ENCODE measurements at places on chromosomes 5 and 9.
A peak's percentile ranks its signal among the peaks of the same experiment; 100 is the strongest.

DNA sequence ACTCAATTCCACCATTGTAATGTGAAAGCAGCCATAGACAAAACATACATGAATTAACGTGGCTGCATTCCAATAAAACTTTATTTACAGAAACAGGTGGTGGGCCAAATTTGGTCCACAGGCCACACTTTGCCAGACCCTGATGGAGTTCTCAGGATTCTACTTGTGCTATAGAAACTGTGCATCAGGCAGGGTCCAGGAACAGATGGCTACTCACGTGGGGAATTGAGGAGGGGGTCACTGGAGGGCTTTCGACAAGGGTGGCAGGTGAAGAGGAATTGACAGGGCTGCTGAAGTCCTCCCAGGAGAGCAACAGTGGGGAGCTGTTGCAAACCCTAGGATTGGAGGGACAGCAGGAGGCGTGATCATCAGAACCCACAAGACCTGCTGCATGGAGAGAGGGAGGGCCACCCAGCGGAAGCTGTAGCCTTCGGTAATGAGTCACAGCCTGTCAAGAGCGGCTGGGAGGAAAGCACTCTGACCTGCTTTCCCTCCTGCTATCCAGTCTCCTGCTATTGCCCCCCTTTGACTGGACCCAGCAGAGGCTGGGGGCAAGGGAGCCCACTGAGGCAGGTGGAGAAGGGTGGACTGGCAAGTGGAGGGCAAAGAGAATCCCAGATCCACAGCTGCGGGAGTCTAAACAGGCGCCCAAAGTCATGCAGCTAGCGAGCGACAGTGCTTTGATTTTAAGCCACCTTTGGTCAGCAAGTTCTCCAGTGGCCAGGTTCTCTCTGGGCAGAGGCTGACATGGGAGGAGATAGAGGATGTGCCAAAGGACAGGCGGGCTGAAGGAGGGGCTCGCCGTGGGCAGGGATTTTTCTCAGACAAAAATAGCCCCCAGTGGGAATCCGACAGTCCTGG, 138.3 kb upstream of the SMIM23 start:
- DNase-seq = no peak

DNA sequence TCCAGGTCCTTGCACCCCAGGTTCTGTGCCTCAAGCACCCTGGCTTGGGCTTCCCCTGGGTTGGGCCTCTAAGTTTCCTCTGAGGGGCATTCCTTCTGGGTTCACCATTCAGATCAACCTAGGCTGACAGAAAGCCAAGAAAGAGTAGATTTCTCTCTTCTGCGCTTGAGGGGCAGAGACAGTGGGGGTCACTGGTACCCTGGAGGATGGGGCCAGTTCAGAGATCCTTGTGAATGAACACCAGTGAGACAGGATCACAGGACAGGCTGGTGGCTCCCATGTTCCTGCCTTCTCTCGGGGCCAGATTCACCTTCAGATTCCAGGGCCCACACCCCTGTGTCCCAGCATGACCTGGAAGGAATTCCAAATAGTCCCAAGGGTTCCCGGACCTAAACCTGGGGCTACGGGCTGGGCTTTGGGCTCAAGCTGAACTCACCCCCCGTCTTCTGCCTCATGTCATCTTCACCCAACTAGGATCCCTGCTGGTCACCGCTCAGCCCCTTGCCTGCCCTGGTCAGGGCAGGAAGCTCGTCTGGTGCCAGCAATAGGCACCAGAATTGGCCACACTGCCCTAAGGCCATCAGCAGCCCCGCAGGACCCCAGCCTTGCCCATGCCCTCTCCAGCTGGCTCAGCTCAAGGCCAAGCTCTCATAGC, 91.8 kb upstream of the MVB12B start:
- DNase-seq = no peak

DNA sequence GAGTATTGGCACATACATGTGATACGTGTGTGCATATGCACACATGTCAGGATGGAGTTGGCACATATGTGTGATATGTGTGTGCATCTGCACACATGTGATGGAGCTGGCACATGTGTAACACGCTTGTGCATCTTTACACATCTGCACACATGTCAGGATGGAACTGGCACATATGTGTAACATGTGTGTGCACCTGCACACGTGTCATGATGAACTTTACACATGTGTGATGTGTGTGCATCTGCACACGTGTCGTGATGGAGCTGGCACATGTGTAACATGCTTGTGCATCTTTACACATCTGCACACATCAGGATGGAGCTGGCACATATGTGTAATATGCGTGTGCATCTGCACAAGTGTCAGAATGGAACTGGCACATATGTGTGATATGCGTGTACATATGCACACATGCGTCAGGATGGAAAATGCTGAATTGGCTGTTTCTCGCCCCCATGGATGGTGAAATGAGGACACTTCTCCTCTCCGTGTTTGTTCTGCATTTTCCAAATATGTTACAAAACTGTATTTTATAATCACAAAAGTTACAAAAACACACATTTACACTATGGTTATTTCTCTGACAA, 16.3 kb upstream of the SLC6A19 start:
- no peak for DNase-seq

DNA sequence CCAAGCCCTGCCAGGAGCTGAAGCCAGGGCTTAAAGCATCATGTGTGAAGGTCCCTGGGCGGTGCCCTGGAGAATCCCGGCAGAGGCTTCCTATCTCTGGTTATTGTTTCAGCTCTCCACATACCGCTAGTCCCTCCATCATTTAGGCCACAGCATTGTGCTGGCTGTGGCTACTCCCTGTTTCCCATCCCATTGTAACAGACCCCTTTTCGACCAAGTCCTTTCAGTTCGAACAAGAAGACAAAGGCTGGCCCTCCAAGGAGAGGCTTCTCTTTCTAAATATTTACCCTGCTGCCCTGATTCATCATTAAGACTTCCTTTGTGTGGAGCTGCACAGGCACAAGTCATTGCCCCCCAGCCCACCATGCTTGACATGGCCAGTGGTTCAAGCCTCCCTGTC, 41.6 kb downstream of the NEUROG1 start:
- no peak for DNase-seq

DNA sequence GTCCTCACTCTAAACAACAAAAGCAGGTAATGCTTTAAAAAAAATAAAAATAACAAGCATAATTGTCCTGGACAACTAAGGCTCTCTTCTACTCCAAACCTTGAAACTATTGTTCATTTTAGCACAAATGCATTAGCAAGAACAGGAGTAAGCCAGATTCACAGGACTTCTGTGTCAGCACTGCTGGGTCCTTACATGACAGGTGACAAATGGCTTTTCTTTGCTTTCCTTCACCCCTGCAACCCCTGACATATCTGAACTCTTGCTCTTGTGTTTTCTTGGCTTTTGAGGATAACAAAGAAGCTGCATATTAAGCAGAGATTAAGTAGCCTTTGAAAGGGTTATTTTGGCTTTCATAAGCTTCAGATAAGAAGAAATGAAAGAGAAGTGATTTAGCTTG, 71.1 kb downstream of the ZNF474 start:
- no peak for DNase-seq

- DNase-seq = no peak
These were observed 1.2 kb upstream of the TBCA start for GRCh38 chr5:77777281-77777892.

DNA sequence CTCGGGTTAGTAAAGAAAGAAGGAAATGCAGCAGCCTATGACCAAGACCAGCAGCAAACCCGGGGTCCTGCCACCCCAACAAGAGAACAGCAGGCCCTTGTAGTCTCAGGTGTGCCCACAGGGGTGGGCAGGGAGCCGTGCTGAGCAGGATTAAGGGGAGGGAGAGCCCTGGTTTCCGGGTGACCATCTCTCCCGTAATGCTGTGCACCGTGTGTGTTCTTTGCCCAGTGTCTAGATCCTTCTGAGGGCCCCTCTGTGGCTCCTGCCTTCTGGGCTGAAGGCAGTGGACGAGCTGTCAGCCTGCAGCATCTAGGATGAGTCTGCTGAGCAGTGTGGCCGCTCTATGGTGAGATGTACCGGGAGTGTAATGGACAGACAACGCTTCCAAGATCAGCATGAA, 12.7 kb upstream of the PLEKHG4B start:
- no peak for DNase-seq

DNA sequence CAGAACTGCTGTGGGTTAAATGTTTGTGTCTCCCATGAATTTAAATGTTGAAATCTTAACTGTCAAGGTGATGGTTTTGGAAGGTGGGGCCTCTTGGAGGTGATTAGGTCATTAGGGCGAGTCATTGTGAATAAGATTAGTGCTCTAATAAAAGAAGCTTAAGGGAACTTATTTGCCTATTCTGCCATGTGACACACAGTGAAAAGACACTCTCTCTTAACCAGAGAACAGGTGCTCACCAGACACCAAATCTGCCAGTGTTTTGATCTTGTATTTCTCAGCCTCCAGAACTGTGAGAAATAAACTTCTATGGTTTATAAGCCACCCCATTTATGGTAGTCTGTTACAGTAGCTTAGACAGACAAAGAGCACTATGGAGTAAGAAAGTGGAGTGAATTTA, 117.9 kb upstream of the SV2C start:
- no peak for DNase-seq

- DNase-seq = no peak
These were observed 108.5 kb downstream of the MTREX start for GRCh38 chr5:55416306-55416705.

DNA sequence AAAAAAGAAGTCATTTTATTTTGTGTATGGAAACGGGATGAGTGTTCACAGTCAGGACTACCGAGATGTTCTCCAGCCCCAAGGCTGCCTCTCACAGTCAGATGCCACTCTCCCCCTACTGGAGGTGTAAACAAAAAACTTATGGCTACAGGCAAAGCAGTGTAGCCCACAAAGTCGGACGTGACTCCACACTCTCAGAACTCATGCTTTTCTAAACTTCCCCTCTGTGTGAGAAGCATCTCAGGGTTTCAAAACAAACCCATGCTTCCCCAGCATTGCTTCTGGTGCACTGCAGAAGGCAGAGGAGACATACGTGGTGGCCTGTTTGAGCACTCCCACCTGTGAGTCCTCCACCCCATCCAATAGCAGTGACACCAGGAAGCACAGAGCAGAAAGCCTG, 580.3 kb downstream of the BNC2 start:
- DNase-seq = no peak

- DNase-seq = peak; percentile 79
These were observed 56.0 kb upstream of the FAM174A start for GRCh38 chr5:100479079-100479688.

DNA sequence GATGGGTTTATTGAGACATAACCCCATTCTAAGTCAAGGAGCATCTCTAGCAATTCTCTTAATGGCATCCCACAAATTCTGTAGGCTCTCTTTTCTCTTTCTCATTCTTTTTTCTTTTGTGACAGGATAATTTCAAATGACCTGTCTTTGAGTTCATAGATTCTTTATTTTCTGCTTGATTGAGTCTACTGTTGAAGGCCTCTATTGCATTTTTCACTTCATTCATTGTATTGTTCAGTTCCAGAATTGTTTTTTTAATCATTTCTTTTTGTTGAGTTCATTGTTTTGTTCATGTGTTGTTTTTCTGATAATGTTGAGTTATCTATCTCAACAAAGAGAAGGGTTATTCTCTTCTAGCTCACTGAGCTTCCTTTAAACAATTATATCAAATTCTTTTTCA, 144.7 kb upstream of the IL12B start:
- DNase-seq = no peak

DNA sequence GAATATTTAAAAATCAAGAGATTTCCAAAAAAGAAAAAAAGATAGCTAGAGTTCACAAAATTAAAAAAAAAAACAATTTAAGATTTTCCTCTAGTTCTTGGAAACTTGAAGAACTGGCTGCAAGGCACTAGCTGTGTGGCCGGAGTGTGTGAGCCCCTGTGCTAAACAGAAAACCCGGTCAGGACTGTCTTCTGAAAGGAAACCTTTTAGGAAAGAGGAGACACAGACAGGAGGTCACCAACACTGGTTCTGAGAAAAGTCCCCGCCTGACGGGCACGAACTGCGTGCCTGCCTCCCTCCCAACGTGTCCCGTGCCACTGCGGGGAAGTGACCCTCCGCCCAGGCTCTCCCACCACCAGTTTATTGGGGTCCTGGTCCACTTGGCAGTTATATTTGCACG, 15.2 kb downstream of the TTF1 start:
- DNase-seq = no peak

GRCh38 chr5:177457852-177458681, 11.5 kb downstream of the PRR7 start:
- DNase-seq = no peak

- no peak for DNase-seq
These were observed 31.0 kb downstream of the TMEM252 start for GRCh38 chr9:68509689-68510088.

GRCh38 chr5:123439709-123440108, 16.5 kb upstream of the CEP120 start:
- DNase-seq = no peak

- DNase-seq = no peak
These were observed 52.3 kb upstream of the ICE1 start for GRCh38 chr5:5370059-5370774.

- no peak for DNase-seq
These were observed 54.1 kb downstream of the GADD45G start for GRCh38 chr9:89658931-89659330.

DNA sequence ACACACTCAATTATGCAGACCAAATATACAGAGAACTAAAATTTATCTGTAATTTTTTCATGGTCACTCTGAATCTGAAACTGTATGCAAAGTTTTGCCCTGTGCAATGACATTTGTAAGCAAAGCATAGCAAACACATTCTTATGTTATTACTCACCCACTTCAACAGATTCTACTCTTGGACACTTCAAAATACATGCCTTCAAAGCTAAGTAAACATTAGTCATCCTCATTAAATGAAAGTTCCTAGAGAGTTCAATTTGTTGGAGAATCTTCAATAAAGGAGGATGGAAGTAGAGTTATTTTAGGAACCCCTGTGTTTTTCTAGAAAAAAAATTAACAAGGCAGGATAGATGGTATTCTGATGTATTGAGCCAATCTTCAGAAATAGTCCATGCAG, 639.7 kb upstream of the C9orf72 start:
- peak; percentile 44 for DNase-seq

- no peak for DNase-seq
These were observed 74.7 kb downstream of the NTRK2 start for GRCh38 chr9:84744195-84744594.

- no peak for DNase-seq
These were observed 5.1 kb upstream of the RALGDS start for GRCh38 chr9:133125941-133126696.

- no peak for DNase-seq
These were observed 12.6 kb upstream of the KIF27 start for GRCh38 chr9:83933790-83934189.

DNA sequence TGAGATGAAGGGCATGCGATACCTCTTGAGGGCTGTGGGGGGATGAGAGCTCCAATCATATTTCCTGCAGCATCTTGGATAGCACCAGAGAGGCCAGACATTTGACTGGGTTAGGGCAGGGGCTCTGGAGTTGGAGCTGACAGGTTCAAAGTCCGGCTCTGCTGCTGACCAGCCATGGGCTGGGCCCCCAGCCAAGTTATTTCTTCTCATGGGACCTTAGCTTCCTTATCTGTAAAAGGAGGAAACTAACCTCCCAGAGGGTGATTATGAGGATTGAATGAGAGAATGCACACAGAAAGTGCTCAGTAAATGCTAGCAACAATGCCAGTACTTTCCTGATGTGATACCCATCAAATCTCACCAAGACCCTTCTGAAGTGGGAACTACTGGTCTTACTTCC, 65.2 kb upstream of the SLC25A51 start:
- no peak for DNase-seq

- no peak for DNase-seq
These were observed 278.8 kb upstream of the CTNND2 start for GRCh38 chr5:12183003-12183402.

Data from NCI-H510A treated with DMSO at 0.1 percent for 48 hours (cell line).